ENCODE measurements at places on chromosomes 11 and 22.

- no peak for DNase-seq
Measured at GRCh38 chr22:30829901-30830550, 135.4 kb downstream of the OSBP2 start.

- DNase-seq = no peak
Measured at GRCh38 chr11:106461839-106462545, 384.5 kb downstream of the AASDHPPT start.

DNA sequence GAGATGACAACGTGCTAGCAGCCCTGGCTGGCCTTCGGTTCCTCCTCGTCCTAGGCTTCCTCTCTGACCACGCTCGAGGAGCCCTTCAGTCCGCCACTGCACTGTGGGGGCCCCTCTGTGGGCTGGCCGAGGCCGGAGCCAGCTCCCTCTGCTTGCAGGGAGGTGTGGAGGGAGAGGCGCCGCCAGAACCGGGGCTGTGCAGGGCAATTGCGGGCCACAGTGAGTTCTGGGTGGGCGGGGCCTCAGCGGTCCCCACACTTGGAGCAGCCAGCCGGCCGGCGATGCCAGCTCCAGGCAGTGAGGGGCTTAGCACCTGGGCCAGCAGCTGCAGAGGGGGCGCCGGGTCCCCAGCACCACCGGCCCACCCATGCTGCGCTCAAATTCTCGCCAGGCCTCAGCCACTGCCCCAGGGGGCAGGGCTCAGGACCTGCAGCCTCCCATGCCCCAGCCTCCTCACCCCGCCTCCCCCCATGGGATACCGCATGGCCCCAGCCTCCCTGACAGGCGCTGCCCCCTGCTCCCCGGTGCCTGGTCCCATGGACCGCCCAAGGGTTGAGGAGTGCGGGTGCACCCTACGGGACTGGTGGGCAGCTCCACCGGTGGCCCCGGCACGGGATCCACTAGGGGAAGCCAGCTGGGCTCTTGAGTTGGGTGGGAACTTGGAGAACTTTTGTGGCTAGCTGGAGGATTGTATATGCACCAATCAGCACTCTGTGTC is 399.4 kb downstream of the LUZP2 start:
- no peak for DNase-seq

DNA sequence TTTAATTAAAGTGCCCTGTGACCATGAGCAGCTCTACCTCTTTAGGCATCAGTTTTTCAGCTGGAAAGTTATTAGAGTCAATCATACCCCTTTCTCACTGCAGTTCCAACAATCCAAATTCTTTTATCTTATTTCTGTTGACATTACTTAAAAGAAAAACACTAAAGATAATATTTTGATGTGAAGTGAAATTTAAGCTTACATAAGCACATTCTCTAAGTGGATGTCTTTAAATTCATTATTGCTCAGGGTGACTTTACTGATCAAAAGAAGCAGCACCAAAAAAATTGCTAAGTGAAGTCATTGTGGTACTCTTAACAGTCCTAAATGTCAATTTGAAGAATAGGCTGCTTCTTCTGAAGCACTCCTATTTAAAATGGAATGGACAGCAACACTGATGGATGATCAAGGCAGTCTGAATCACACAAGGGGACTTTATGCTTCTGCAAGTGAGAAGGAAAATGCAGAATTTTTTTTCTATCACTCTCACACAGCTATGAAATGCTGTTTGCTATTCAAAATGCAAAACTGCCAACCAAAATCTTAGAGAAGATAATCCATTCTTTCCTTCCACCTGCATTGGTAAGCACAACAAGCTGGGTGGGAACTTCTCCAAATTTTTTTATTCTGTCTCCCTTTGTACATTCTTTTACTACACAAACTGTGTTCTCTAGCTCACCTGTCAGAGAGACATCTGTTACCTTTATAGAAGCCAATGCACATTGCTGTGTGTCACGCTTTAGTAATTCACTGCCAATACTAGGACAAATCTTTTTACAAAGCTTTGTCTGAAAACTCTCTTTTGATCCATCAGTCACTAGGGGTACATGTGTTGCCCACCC is 179.9 kb downstream of the GRIA4 start:
- no peak for DNase-seq

DNA sequence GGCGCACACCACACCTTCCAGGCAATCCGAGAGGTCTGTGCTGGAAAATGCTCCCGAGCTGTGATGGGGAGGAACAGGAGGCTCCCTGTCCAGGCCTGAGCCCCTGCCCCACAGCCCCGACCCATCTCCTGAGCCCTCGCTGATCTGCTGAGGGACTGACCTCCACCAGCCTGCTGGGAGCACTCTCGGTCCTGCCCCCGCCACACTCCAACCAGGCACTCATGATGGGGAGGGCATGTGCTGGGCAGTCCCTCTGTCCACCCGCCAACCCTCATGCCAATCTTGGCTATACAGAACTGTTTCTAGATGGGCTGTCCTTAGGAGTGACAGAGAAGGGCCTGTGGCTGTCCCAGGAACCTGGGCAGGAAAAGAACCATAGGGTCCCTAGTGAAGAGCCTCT is 70.8 kb downstream of the TRMU start:
- no peak for DNase-seq

DNA sequence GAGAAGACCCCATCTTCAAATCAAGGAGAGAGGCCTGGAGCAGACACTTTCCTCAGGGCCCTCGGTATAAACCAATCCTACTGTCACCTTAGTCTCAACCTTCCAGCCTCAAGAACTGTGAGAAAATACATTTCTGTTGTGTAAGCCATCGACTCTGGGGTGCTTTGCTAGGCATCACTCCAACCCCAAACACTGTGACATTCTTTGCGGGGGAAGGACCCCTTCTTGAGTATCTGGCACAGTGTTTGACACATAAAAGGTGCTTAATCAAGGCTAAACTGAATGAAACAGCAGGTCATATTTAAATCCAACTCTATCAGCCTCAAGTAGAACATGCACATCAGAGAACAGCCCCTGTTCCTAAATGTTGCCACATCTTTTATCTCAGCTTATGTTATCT is 558.1 kb downstream of the INSC start:
- DNase-seq = no peak

GRCh38 chr22:36606114-36606513 is 77.1 kb upstream of the EIF3D start:
- DNase-seq = no peak

GRCh38 chr22:17946662-17947367 is 77.5 kb downstream of the MICAL3 start:
- no peak for DNase-seq

- no peak for DNase-seq
Measured at GRCh38 chr11:128187835-128188234, 399.5 kb downstream of the ETS1 start.

DNA sequence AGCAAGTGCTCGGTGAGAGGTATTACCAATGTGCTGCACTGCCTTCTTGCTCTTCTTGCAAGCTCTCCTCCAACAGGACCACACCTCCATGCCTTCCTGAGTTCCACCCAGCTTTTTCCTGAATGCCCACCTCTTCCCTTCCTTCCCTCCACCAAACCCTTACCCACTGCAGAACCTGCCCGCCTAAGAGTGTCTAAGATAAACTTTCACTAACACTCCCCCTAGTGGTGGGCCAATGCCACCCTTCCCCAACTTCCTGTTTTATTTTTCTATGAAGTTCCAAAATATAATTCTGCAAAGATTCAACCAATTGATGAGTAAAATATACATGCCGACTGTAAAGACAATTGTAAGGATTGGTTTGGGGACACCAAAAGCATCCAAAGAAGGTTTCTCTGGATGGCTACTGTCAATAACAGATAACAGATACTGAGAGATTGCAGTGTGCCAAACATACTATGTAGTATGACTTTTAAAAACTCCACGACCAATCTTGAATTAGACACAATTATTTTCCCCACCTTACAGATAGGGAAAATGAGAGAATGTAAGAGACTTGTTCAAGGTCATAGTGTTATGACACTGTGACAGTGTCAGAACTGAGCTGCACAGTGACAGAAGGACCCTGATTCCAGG is 38.6 kb upstream of the BMAL1 start:
- DNase-seq = no peak

- DNase-seq = no peak
Measured at GRCh38 chr11:46521961-46522681, 71.7 kb downstream of the AMBRA1 start.

DNA sequence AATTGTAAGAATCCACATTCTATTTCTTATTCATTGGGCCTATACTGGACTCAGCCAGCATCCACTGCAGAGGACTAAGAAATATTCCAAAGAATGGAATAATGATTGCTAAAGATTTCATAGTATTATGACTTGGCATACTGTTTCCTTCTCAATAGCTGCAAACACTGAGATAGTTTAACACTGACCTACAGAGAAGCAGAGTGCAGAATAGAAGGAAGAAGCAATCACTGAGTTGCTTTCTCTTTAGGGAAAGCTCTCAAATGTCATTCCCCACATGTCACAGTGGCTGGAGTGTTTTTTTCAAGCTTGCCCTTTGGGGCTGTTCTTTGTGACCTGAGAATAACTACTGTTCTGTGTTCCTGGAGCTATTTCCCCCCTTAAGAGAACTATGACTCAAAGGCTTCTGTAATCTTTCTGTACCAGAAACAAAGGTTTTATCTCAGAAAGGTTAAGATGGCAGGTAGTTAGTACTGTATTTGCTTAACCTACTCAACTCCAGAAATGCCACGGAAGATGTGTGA is 243.6 kb upstream of the LUZP2 start:
- DNase-seq = no peak

DNA sequence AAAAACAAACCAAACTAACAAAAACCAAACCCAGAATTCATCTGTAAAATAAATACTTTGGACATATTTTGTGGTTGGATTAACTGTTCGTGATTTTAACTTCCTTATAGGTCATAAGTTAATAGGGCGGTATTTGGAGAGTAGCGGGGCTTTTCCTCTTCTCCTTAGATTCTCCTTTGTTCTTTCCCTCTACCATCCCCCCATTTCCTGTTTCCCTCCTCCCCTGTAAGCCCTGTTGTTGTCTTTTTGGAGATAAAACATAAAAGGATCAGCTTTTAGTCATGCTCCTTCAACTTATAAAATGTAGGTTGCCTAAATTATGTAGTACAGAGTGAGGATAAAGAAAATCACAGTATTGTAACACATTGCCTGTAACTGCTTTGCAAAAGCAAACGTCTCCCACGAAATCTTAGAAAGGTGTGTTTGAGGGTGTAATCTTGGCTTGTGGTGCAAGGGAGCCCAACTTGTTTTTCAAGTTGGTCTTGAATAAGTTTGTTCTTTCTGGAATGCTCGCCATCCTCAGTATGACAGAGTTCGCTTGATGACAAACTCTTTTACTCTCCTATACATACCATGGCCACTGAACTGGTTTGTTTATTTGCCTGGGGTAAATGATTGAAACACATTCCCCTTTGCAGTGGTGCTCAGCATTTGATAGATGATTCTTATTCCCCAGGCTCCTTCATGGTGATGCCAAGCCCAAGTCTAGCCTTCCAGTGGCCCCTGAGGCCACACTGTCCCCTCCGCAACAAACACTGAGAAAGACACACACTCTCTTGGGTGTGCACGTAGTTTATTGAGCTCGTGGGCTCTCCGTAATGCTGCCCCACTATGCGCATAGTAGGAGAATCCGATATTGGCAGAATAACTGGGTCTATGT is 49.4 kb downstream of the TEAD1 start:
- DNase-seq = no peak

DNA sequence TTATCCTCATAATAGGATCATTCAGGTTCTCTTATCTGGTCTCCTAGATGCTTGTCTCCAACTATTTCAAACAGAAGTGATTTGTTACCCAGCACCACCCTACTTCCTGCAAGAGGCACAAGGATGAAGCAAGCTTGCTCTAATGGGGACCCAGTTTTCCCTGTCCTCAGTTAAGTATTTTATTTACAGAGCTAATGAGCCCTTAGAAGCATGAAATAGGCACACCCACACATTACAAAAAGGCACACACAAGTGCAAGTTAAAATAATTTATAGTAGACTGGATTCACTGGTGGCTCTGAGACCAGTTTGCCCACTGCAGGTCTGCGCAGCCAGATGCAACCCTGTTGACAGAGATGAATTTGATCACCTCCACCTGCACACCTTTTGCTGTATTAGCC is 167.5 kb downstream of the KIRREL3 start:
- no peak for DNase-seq

- peak; percentile 17 for DNase-seq
Measured at GRCh38 chr22:38305471-38306448, 11.5 kb downstream of the CSNK1E start.

GRCh38 chr11:93542811-93543229 is 371 bp downstream of the SMCO4 start:
- no peak for DNase-seq

- DNase-seq = no peak
Measured at GRCh38 chr11:91263496-91264365, 960.9 kb upstream of the FAT3 start.

DNA sequence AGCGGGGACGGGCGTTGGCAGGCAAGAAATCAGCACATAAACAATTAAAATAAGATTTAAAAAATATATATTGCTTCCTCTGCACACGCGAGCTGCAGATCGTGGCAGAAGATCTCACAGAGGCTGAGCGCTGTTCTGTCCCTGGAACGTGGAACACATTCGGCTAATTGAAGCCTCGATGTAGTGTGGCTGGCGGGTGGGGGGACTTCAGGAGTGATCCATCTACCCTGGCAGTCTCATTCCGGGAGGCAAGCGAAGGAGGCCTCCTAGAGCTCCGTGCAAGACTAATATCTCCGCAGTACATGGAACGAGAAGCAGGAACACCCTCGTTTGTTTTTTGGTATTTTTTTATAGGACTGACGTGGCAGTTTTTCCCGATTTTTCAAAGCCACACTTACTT is 402.4 kb downstream of the MN1 start:
- DNase-seq = no peak

- no peak for DNase-seq
Measured at GRCh38 chr11:10654811-10655150, 38.8 kb downstream of the IRAG1 start.

DNA sequence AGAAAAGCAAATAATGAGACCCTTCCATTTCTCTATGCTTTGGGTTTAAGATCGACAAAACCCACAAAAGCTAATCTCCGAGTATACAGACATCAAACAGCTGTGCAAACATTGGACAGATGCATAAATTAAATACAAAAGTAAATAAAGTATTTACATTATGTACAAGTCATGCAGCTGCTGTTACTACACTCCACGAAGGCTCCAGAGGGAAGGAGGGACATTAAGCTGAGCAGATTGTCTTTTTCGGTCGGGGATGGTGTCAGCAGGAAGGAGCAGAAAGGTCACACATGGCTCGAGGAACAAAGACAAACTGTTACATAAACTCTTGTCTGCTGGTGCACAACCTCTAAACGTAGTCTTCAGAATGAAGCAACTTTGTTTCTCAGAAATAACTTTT is 88.8 kb upstream of the BARX2 start:
- DNase-seq = no peak

GRCh38 chr11:33214187-33214586 is 43.0 kb upstream of the HIPK3 start:
- DNase-seq = no peak
